Activated CD4-positive, alpha-beta T cell treated with anti-CD3 and anti-CD28 coated beads, Interleukin-10, Interleukin-2, amounts not matched to agents 100 ng/mL and 50 ng/mL, durations not matched to agents 16 hours and 8 hours (primary cell): ENCODE measurements at places on chromosomes 6 and 20.

GRCh38 chr6:156840136-156840535 is 63.0 kb downstream of the ARID1B start:
- DNase-seq = no peak

DNA sequence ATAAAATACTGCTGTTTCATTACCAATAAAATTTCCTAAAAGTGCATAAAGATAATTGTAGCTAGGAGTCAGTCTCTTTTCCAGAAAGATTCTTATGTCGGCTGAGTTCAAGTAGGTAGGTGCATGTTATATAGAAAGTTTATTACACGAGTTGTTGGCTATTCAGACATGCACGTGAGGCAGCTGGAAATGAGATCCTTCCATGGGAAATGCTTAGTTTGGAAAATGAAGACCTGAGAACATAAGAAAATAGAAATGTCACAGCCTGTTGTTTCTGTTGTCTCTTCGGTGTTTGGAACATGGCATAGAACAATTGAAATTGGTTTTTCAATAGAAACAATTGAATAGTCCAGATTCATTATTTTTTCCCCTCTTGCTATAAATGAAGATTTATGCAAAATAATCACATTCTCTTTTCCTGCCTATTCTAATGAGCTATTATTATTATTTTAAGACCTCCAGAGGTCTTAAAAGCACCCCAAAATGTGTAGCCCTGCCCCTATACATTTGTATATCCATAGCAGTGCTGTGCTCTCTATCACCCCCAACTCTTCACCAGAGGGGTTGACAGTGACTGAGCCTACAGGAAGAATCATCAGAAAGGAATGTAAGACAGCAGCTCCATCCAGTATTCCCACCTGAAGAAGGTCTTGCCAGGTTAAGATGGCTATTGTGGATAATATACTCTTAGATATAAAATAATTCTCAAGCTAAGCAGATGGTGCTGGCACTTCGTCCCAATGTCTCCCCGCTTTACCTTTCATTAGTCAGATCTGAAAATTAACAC is 82.2 kb downstream of the ZDHHC14 start:
- no peak for DNase-seq

GRCh38 chr20:48283470-48284110 is 498.3 kb upstream of the SULF2 start:
- DNase-seq = no peak

DNA sequence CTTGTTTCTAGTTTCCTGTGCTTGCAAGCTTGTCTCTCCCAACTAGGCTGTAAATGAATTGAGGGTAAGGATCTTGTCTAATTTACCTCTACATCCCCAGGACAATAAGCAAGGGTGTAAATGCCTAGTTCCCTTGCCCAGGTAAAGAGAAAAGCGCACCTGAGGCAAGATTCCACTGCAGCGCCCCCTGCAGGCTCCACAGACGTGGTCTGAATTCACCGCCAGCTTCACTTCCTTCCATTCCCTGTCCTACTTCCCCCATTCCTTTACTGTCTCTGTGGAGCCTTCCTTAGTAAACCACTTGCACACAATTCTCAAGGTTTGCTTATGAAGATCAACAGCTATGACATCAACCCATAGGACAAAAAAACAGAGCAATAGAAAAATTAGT is 42.3 kb downstream of the ANKEF1 start:
- no peak for DNase-seq

- no peak for DNase-seq
Observed at GRCh38 chr6:67047996-67048395, 1341.0 kb upstream of the EYS start.

DNA sequence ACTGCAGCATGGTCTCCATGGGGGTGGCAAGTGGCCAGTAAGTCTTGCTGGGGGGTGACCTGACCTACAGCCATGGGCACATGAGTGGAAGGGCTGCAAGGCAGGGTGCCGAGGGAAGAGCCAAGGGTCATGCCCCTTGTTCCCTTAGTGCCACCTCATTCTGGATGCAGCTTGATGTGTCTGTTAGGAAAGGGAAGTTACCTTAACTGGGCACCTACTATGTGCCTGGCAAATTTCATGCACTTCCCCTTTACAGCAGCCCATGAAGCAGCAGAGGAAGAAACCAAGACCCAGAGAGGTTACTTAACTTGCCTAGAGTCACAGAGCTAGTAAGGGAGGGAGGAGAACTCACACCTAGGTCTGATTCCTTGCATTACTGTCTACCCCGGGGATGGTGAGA is 174.0 kb downstream of the MRPL14 start:
- no peak for DNase-seq

- no peak for DNase-seq
Observed at GRCh38 chr6:113318575-113318917, 538.6 kb upstream of the MARCKS start.

DNA sequence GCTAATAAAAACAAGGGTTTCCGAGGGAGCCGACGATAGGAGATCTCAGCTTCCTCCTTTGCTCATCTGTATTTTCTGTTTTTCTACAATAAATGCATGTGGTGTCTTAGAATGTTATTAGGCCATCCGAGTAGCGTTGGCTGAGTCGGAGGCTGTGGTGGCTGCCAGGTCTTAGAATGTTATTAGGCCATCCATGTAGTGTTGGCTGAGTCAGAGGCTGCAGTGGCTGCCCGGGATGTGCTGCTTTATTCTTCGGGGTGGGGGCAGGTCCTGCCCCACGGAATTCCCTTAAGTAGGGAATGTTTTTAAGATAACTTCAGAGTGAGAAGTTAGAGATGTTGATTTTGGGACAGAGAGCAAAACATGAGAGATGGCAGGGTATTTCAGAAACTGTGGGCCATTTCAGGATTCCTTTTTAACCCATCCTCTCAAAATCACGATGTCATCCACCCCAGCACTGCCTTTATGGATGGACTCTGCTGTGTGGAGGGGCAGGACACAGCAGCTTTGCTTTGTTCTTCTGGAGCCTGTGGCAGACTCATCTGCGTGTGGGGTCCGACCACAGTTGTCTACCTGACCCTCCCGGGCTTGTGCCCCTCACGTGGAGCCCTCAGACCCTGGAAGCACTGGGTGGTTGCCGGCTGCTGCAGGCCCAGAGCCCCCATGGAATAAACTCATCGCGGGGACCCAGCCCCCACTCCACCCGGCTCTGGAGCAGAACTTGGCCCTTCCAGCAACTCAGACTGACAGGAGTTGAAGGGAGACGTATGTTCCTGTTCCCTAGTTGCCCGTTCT is 20.4 kb downstream of the OSBPL2 start:
- no peak for DNase-seq

DNA sequence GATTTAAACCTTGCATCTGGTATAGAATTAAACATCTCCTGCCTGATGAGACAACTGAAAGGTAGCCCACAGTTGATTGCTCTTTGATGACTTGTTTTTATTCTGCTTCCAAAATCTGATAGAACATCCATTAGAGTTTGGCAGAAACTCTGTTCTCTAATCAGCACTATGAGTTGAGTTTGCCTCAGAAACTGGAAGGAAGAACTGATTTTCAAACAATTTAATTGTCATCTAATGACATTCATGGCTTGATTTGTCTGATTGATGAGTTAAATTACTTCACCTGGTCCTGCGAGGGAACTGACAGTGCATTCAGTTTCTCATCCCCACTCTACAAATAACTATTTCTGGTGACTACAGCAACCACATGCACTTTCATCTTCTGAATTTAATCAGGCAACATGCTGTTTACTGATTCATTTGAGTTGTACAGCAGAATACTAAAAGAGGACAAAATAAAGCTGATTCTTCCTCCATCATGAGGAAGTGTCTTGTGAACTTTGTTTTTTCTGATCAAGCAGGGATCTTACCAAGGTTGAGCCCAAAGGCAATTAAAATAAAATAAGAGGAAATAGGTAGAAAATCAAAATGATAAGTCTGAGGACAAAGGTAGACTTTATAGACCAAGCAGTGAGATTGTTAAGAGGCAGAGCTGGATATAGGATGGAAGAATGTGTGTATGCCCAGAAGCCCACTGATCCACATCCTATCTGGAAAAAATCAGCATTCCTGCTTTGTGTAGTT is 15.7 kb upstream of the MRAP2 start:
- peak; percentile 50 for DNase-seq
